ENCODE measurements at places on chromosomes 4 and X. TPM values are rescaled to one million over a fixed set of nuclear protein-coding genes. Genes with fewer than 3 reads are reported as not detected.

The KLB gene
- total RNA-seq = not detected

The SPACA5 gene
- total RNA-seq = not detected

The AGA gene
- total RNA-seq = 17.4 TPM

The DKK2 gene
- 2.0 TPM for total RNA-seq

The SPANXN4 gene
- not detected for total RNA-seq

The AFAP1 gene
- 18.3 TPM for total RNA-seq

The CT45A3 gene
- not detected for total RNA-seq

The ENPP6 gene
- total RNA-seq = 1.5 TPM

The PCDH19 gene
- 0.13 TPM for total RNA-seq

The RADX gene
- total RNA-seq = 19.4 TPM

The TMPRSS11E gene
- not detected for total RNA-seq

The MMRN1 gene
- total RNA-seq = 5.6 TPM

The ARHGAP6 gene
- total RNA-seq = 10.9 TPM

The CPLX1 gene
- total RNA-seq = 20.7 TPM

The TMSB4X gene
- total RNA-seq = 10,706 TPM
